AG08395 (cell line): ENCODE measurements at places on chromosomes 16 and 17.
A peak's percentile ranks its signal among the peaks of the same experiment; 100 is the strongest.

GRCh38 chr17:6356562-6356961, 78.4 kb downstream of the AIPL1 start:
- no peak for DNase-seq

- DNase-seq, result no peak
Observed at GRCh38 chr16:87826798-87827587, 42.3 kb downstream of the SLC7A5 start.

DNA sequence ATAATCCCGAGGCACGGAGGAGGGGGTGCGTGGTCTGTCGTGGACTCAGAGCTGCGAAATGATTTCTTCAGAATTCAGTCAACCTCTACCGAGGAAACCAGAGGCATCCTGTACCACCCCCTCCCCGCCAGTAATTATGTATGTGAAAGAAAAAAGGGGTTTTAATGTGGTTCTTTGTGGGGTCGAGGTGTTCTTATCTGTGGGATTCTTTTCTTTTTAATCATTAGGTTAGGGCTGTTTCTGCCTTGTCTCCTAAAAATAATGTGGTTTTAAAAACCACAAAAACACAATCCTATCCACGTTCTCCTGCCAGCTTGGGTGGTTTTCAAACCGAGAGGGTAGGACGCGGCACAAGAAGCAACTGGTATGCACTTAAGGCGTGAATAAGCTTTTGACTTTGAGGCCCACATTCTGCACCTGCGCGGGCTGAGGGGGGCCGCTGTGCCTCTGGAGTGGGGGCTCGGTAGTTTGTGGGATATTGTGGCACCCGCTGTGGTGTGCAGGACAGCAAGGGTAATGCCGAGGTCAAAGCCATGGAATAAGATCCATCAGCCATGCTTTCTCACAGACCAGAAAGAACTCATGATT, 1.0 kb downstream of the SLC47A1 start:
- DNase-seq, result no peak

- peak; percentile 84 for DNase-seq
Observed at GRCh38 chr16:27169511-27170071, 33.7 kb upstream of the KDM8 start.

- DNase-seq, result peak; percentile 53
Observed at GRCh38 chr16:70523743-70524398, at the start of gene SF3B3. Gene SF3B3 (plus strand): TSS chr16:70523816. CDS start chr16:70526657, 2,841 bp downstream.

DNA sequence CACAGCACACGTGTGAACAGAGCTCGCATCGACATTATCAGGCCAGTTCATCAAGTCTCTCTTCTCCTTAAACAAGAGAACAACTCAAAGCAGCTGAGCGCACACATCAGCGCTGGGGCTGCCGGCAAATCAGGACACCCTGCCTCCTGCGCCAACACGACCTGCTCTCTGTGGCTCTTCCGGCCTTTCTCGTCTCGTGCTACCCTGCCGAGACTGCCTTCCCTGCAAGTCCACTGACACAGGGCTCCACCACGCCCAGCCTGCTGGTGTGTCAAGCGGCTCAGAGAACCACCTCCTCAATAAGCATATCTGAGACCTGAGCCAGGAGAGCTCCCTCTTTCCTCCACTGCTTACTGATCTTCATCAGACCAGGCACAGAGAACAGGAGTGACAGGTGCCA, 96.9 kb downstream of the ZNF778 start:
- DNase-seq, result no peak

DNA sequence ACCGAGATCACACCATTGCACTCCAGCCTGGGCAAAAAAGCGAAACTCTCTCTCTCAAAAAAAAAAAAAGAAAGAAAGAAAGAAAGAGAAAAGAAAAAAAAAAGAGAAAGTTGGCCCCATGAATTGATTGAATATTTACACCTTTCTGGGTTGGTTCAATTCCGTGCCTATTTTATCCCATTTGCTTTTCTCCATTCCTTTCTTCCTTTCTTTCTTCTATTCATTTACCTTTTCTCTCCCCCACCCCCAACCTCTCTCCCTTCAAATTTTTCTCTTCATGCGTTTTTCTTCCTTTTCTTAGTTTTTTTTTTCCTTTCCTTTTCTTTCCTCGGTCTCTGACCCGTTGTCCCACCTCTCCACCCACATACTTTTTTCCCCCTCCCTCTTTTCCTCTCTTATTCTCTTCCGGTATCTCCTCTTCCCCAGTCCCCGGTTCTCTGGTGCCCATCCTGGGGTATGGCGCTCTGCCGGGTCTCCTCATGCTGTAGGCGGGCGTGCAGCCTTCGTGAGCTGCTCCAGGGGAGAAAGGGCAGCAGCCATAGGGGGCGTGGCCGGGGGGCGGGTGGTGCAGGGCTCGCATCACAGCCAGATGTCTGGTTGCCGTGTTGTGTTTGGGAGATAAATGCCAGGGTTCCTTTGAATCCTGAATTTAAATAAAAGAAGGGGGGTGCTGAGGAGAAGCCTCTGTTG, 5.3 kb upstream of the COL1A1 start:
- peak; percentile 53 for DNase-seq

DNA sequence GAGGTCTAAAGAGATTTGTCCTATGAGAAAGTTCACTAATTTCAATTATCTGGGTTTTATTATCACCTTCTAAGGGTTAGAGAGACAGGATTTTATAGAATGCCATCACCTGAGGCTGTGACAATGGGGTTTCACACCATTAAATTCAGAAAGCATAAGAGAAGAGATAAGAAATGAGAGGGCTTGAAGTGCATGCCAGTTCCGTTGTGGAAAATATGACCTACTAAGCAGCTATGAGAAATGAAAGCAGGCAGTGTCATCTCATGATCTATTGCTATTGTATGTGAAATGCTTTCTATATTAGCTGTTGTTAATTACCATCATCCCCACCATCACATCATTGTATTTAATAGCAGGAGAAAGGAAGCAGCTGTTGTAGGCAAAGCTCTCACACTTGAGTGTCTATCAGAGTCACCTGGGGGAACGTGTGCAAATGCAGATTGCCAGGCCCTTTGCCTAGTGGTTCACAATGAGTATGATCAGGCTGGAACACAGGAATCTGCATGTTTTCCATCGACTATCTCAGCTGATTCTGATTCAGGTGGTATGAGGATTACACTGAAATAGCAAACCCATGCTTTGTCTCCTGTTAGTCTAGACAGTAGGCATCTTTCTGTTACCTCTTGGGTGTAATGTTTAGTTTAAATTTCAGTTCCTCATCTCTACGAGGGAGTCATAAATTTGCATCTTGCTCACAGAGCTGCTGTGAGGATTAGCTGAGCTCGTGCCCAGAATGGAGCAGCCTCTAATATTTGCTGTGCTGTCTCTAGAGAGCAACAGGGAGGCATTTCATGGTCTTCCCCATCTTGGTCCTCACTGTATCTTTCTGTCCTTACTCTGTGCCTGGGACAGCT, 256.4 kb downstream of the CDH13 start:
- DNase-seq, result no peak

- no peak for DNase-seq
Observed at GRCh38 chr16:70572050-70572925, 48.7 kb downstream of the SF3B3 start.

GRCh38 chr17:11515901-11516300, 82.4 kb upstream of the DNAH9 start:
- no peak for DNase-seq

- peak; percentile 60 for DNase-seq
Observed at GRCh38 chr16:85029408-85029784, 1.8 kb downstream of the KIAA0513 start.

GRCh38 chr16:28823291-28823872, 583 bp downstream of the ATXN2L start:
- no peak for DNase-seq

GRCh38 chr16:60214311-60214710, 1480.2 kb upstream of the GOT2 start:
- no peak for DNase-seq

GRCh38 chr17:64622931-64623654, 39.0 kb downstream of the SMURF2 start:
- peak; percentile 73 for DNase-seq

DNA sequence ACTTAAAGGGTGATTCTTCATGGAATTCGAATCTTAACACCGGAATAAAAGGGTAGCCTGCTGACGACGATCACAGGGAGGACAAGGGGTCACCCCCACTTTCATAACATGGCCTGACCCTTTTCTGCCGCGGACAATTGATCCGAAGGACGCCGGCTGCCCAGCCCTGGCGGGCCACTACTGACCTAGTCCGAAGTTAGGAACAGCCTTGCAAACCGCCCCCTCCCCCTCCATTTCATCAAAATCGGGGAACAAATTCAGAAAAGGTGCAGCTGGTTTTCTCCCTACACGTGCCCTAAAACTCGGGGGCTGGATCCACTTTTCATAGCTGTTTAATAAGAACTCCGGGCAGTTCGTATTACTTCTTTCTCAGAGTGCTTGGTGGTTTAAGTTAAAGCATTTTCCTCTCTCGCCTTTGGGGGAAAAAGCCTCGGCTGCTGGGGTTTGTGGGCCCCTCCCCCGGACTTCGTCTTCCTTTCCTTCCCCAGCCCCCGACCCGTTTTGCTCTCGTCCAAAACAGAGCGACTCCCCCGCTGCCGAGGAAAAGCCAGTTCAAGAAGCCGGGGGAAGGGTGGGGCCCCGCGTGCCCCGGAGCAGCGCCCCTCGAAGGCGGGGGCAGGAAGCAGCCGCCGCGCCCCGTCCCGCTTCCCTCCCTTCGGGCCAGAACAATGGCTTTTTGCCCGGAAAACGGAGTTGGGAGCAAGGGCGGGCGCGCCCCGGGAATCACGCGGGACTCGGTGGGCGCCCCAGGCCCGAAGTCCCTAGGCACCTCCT, 641 bp upstream of the CBX2 start:
- DNase-seq, result no peak

- DNase-seq, result no peak
Observed at GRCh38 chr16:5905935-5906334, 808.3 kb upstream of the EEF2KMT start.

DNA sequence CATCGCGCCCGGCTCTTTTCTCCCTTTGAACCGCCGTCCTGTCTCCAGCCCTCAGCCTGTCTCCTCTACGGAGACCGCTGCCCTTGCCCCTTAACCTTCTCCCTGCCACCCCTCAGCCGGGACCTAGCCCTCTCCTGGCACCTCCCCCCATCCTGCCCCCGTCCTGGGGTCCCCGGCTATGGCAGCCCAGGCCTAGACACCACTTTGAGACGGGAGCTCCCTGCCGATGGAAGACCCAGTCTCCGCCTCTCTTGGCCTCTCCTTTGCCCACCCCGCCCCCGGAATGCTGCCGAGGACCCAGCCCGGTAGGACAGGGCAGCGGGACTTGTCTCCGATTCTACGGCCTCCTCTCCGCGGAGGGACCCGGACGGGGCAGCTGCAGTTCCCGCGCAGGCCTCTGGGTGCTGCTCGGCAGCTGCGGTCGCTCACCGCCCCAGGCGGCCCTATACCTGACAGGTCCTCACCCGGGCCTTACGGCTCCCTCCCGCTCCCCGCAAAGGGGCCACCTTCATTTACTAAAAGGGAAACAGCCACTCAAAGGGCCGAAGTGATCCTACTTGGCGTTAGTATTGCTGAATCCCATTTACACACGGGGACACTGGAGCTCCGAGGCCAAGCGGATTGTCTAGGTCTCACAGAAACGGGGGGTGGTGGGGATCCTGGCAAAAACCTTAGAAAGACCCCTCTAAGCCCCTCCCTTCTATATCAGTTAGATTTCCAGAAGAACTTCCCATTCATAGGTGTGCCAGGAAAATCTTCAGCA, 32.6 kb upstream of the TAC4 start:
- peak; percentile 92 for DNase-seq

DNA sequence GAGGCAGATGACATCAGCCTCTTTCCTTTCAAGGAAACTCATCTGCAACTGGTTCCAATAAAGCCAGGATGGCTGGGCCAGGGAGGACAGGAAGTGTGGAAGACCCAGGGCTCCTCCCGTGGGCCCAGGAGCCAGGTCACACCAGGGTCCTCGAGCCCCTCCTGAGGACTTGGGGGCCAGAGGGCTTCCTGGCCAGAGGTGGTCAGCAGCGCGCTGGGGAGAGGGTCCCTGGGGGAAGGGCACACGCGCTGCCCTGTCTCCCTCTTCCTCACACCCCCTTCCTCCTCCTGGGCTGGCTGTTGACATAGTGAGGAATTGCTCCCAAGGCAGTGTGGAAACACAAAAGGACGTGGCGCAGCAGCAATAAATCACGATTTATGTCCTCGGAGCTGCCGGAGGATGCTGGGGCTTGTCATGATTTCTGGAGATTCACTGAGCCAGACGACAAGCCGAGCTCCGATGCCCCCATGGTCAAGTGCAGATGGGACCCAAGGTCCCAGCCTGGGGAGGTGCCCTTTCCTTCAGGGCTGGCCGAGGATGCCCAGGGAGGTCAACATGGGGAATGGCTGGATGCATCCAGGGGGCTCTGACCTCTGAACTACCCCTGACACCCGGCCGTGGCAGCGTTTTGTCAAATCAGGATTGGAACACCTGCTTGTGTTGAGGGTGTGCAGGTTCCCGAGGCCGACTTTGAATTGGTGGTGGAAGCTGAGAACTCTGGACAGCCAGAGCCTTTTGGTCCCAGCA, 152.6 kb downstream of the IRF8 start:
- no peak for DNase-seq

GRCh38 chr16:84027625-84028024, 15.0 kb downstream of the SLC38A8 start:
- DNase-seq, result no peak

DNA sequence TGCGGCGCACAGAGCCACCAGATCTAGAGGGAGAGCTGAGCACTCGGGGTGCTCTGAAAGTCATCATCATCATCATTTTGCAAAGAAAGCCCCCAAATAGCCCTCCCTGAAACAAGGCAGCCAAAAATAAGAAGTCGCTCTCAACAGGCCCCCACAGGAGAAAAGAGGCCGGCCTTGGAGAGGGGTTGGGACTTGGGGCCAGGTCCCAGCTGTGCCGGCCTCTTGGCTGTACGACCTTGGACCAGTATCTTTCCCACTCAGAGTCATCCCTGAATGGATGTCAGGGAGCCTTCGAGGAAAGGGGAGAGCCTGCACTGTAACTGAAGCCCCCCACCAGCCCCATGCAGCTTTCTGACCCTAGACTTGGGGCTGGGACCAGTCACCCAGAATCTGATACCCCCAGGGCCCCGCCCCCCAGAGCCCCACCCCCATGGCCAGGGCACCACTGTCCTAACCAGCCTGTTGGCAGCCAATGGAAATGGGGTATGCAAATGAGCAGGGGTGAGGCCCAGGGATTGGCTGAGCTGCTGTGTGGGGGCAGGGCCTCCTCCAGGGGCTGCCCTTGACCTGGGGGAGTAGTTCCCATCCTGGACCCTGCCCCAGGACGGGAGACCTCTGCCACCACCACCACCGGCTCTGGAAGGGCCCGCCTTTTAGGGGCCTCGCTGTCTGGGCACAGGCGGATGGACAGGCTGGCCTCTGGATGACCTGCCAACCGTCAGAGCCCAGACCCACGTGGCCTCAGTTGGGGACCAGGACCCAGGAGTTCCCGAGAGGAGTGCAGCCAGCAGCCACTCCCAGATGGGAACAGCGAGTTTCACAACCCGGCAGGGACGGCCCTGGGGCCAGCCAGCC, 15.4 kb downstream of the ZFPM1 start:
- peak; percentile 51 for DNase-seq

GRCh38 chr16:89621698-89622409, 8.4 kb downstream of the DPEP1 start:
- DNase-seq, result no peak
